Endothelial cell (in vitro differentiated cells): ENCODE measurements at places on chromosomes 7 and 10.

- no peak for DNase-seq
Observed at GRCh38 chr7:104367926-104368325, 39.5 kb downstream of the LHFPL3 start.

DNA sequence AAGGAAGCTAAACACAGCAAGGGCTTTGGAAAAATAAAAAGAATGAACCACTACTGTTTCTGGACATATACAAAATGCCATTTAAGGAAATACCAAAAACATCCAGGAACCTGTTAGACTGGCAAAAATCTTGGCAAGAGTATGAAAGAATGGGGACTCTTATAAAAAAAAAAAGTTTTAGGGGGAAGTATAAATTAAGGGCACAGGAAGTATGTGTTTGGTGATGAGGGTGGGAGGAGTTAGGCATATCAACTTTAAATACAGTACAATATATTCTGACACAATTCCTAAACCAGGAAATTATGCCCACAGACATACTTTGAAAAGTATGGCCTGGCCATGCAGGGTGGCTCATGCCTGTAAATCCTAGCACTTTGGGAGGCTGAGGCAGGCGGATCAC lies 74.2 kb downstream of the WAPL start:
- no peak for DNase-seq

- DNase-seq = no peak
Observed at GRCh38 chr7:12211711-12212485, 804 bp downstream of the TMEM106B start.

DNA sequence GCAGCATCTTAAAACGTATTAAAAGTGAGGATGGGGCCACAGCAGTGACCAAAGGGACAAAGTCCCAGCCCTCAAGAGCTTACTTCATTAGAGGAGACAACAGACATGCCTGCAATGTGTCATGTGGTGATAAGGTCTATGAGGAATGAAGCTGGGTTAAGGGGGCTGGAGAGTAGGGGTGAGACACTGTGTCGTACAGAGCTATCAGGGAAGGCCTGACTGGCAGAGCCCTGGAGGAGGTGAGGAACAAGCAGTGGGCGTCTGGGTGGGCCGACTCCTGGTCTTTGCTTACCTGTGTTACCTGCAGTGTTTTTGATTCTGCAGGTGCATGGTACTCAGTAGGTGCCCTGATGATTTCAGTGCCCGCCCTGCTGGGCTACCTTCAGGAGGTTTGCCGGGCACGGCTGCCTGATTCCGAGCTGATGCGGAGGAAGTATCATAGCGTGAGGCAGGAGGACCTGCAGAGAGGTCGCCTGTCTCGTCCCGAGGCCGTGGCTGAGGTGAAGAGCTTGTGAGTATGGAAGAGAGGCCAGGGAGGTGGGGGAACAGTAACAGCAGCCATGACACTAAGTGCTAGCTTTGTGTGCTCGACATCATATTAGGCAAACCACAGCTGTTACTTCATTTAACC lies 7.6 kb downstream of the ZFYVE27 start:
- DNase-seq = no peak

GRCh38 chr7:41559426-41559825 lies 143.5 kb downstream of the INHBA start:
- no peak for DNase-seq

- no peak for DNase-seq
Observed at GRCh38 chr7:64515330-64515729, 47.5 kb downstream of the ZNF680 start.

GRCh38 chr7:92623544-92623943 lies 33.4 kb upstream of the FAM133B start:
- no peak for DNase-seq

DNA sequence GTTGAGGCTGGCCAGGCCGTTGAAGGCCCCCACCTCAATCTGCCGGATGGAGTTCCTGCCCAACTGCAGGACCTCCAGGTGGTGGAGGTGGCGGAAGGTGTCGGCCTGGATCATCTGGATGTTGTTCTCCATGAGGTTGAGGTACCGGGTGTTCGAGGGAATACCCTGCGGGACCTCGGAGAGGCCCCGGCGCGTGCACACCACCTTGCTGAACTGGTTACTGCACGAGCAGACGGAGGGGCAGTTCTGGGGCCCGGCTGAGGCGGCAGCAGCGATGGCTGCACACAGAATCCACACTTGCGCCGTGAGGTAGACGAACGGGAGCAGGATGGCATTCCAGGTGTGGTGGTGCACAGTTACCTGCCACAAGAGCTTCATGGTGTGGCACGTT lies 979 bp downstream of the LRRC4 start:
- DNase-seq = no peak

DNA sequence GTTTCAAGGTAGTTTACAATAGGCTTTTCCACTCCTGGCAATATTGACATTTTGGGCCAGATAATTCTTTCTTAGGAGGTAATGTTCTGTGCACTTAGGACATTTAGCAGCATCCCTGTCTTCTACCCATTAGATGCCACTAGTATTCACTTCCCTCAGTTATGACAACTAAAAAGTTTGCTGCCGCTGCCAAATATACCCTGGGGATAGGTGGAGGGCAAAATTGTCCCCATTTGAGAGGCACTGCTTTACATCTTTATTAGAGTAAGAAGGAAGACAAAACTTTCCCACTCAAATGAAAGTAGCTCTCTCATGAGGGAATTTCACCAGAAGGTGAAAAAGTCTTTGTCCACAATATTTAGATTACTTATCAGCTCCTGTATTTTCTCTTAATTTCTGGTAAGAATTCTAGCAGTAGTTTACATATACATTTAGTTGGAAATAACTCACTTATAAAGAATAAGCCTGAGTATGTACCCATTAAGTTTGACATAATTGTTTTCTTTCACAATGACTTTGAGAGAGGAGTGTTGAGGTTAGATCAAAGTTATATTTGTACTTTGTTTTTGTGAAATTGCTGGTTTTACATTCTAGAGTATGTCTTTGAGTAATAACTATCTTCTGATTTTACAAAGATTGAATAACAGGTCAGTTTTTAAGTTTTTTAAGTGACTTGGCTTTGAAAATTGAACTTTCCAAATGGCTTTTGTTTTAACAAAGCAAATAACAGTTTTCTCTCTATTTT lies 46.0 kb downstream of the HELLS start:
- no peak for DNase-seq

GRCh38 chr10:49649294-49649693 lies 30.2 kb upstream of the C10orf53 start:
- peak; percentile 23 for DNase-seq

GRCh38 chr7:143429770-143430698 lies 13.2 kb upstream of the TAS2R60 start:
- DNase-seq = no peak

GRCh38 chr7:39154815-39155214 lies 177.1 kb downstream of the POU6F2 start:
- no peak for DNase-seq

DNA sequence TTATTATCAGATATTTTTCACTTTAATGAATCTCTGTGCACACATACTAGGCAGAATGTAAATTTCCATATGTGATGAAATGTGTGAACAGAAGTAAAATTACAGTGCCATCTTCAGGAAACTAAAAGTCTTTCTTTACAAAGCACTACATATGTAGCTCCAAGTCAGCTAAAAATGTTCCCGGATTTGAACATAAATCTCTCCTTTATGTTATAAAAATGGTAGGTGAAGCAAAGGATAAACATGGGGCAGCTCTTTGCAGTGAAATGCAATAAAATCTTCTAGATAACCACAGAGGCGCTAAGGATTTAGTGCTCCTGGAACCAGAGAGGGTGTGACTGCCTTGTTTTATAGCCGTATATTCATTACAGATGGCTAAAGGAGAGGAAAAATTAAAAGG lies 104.9 kb upstream of the C7orf33 start:
- no peak for DNase-seq

- no peak for DNase-seq
Observed at GRCh38 chr10:76784076-76784475, 853.5 kb downstream of the KCNMA1 start.

GRCh38 chr10:5079836-5080235 lies 14.4 kb upstream of the AKR1C3 start:
- no peak for DNase-seq

DNA sequence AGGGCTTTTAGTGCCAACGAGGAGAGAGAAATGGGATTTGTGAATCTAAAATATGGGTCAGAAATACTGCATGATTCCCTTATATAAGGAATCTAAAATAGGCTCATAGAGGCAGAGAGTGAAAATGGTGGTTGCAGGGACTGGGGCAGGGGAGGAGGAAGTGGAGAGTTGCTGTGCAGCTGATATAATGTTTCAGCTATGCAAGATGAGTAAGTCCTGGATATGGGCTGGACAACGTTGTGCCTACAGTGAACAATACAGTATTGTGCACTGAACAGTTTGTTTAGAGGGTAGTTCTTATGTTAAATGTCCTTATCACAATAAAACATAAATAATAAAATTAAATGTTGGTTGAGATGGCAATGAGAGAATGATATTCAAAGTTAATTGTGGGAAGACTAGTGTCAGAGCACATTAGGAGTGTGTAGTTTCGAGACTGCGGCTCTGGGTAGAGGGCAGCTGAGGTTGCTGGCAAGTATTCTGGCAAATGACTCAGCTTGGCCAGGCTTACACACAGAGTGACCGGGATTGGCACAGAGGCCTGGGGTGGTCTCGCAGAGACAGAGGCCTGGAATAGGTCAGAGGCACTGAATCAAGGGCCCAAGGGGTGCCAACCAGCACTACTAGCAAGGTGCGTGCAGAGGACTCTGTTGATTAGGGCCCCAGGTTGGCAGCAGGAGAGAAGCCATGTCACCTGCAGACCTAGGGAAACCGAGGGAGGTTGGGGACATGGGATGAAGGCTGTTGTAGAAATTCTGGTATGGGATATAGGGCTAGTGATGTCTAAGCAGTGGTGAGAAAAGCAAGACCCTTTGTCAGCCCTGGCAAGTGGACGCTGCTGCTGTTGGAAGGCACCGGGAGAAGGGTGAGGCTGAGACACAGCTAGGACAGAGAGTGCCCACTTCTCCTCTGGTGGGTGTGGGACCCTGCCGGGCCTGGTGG lies 2.8 kb upstream of the DEPP1 start:
- DNase-seq = no peak

DNA sequence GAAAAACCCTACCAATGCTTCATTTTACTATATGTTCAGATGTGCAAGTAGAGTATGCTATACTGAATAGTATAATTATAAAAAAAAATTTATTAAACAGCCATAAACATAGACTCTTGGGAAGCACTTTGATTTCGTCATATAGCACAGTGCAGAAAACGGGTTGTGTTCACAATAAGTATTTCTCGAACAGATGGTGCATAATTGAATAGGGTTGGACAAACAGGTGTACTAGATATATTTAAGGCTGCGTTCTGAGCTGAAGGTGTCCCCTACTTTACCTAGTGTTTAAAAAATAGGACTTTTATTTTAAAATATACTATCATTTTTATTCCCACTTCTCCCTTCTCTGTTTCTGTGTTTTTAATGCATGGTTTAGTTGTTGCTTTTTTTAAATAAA lies 841.5 kb downstream of the ANKRD7 start:
- DNase-seq = no peak

DNA sequence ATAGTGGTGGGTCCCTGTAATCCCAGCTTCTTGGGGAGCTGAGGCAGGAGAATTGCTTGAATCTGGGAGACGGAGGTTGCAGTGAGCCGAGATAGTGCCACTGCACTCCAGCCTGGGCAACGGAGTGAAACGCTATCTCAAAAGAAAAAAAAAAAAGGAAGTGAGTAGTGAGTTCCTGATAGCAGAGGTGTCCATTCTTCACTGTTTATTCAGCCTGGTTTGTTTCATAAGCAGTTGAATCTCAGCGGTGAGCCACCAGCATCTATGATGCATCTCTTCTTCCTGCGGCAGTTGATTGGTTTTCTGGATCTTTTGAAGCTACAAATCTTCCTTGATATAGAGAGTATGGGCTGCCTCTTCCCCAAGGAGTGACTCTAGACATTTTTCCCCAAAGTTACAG lies 316.1 kb upstream of the MTPN start:
- DNase-seq = no peak

DNA sequence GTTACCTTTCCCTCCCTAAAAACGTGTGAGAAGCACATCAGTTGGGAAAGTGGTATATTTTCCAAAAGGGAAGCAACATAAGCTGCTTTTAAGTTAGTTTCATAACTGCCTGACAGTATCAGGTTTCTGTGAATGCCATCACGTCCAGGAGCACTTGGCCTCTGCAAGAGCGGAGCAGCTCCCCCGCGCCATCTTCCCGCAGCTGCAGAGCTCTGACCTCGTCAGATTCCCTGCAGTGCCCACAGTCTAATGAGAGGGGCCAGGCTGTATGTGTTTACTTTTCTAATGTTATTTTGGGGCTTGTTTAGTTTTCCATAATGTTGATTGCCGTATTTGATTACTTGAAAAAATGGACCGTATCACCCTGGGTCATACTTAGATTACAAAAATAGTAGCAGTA lies 74.2 kb downstream of the MGMT start:
- DNase-seq = no peak

DNA sequence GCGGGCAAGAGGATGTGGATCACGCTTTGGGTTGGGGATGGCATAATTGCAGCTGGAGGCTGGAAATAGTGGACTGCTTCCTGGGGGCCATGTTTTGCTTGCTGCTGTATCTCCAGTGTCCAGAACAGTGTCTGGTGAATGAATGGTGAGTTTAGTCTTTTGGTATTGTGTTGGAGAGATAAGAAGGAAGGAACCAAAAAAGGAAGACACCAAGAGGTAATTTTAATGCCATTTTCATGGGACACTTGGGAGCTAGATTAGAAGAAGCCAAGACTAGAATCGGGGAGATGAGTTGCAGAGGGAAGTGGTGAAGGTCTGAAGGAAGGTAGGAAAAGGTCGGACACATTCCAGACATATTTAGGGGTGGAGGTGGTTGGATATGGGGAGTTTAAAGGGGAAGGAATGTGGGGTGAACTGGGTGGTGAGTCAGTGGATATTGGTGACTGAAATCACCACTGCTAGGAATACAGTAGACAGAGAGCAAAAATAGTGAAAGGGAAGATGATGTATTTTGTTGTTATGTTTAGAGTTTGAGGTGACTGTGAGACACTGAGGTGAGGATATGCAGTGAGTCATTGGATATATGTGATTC lies 76.7 kb downstream of the CCNY start:
- no peak for DNase-seq

GRCh38 chr7:274266-274665 lies 15.7 kb upstream of the FOXL3 start:
- no peak for DNase-seq

- DNase-seq = no peak
Observed at GRCh38 chr10:79224992-79225391, 122.3 kb upstream of the PPIF start.

DNA sequence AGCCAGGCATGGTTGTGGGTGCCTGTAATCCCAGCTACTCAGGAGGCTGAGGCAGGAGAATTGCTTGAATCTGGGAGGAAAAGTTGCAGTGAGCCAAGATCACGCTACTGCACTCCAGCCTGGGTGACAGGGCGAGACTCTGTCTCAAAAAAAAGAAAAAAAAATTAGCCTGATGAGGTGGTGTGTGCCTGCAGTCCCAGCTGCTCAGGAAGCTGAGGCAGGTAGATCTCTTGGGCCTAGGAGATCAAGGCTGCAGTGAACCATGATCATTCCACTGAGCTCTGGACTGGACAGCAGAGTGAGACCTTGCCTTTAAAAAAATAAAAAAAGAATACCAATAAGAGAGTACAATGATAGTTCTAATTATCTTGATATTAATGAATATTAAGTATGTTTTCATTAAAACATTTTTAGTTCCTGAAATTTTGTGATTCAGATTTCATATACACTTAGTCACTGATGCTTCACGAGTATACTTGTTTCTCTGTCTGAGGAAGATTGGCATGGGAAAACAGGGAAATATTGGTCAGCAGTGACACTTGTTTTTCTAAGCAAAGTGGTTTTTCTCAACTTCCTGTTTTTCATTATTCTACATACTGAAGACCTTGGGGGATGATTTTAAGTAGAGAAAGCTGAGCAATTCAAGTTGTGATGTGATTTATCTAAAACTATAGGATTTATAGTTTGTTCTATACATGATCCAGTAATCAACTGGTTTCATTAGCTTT lies 76.8 kb downstream of the ADK start:
- no peak for DNase-seq
